SHP77 (cell line): ENCODE measurements at places on chromosomes 4 and X.

- DNase-seq = no peak
Observed at GRCh38 chr4:528835-529234, 29.8 kb downstream of the PIGG start.

- DNase-seq = no peak
Observed at GRCh38 chr4:25795566-25796454, 67.0 kb downstream of the SEL1L3 start.

- no peak for DNase-seq
Observed at GRCh38 chr4:120733054-120733453, 189.5 kb downstream of the PRDM5 start.

DNA sequence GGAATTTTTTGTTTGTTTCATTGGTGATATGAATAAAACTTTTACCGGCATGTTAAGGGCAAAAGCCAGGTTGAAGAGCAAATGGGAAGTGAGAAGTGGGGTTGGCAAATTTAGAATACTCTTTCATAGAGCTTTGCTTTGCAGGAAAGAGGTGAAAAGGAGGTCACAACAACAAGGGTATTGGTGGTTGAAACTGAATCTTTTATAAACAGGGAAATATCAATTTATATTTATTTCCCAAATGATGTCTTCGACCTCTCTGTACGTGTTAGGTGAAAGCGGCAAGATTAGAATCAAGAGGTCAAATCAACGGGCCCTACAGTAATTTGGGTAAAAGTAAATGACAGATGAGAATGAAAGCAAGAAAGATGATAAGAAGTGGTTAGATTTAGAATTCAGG is 3.4 kb downstream of the SMR3A start:
- no peak for DNase-seq

DNA sequence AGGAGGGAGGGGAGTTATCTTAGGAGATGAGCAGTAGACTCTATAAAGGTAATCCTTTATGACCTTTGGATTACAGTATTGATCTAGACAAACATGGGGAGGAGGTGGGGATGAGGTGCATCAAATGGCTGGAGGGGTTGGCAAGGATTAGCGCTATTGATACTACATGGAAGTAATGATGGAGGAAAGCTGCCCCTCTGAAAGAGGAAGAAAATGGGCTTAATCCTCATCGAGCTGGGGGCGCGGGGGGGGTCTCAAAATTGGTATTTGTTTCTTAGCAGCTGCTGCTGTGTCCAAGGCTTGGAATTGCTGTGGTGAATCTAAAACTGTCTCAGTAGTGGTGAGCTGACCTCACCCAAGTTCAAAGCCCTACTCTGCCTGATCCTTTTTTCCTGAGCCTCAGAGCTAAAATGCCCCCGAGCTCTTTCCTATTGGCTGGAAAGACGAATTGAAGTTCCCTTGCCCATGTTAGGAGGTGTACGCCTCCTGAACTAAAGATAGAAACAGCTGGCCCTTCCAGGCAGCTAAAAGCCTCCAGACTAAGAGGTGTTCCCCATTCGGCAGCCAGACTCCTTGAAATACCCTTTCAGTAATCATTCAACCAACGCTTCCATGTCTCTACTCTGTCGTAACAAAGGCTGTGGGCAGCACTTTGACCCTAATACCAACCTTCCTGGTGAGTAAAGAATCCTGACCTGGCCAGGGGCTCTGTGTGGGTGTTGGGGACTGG is at the start of gene ITGB1BP2:
Gene ITGB1BP2, plus strand, starts transcription at position 556 of the 730 bp plus-strand sequence. Its CDS starts 57 bp downstream, at position 613.
- DNase-seq = no peak

DNA sequence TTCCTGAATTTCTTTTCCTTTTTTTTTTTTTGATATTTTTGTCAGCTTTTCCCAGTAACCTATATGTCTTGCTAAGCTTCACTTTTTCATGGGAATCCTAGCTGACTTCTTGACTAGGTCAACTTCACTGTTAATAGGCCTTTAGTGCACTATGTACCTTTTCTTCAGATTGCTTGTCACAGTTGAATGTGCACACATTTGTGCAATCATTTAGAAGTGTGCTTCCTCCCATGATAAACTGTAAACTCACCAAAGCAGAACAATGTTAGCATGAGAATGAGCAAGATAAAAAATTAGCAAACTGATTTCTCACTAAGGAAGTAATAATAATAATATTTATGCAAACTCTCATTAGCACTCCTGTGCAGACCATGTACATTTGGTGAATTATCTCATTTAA is 173.2 kb downstream of the PABPC4L start:
- no peak for DNase-seq

DNA sequence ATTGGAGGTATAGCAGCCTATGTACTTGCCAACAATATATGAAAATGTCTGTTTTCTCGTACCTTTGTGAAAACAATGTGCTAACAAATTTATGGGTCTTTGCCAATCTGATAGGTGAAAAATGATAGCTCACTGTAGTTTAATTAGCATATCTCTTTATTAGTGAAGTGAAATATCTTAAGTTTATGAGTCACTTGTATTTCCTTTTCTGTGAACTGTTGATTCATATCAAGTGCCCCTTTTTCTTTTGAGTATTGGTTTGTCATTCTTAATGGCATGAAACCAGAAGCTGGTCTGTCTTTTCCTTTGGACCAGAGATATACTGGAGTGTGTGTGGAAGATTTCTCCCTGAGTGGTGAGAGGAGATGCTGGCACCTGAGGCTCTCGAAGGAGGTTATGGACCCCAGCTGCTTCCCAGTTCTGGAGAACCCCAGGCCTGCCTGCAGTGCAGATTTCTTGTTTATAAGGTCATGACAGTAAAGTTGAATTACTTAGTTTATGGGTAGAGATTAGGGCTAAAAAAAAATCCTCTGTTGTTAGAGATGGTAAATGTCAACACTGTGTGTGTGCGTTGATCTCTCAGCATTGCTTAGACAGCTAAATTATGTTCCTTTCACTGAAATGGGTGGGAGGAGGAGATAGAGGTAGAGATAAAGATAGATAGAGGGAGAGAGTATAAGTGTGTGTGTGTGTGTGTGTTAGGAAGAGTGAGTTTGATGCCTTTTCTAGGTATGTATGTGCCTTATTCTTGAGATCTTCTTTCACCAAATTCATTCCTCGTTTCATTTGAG is 89.9 kb downstream of the REPS2 start:
- DNase-seq = no peak

DNA sequence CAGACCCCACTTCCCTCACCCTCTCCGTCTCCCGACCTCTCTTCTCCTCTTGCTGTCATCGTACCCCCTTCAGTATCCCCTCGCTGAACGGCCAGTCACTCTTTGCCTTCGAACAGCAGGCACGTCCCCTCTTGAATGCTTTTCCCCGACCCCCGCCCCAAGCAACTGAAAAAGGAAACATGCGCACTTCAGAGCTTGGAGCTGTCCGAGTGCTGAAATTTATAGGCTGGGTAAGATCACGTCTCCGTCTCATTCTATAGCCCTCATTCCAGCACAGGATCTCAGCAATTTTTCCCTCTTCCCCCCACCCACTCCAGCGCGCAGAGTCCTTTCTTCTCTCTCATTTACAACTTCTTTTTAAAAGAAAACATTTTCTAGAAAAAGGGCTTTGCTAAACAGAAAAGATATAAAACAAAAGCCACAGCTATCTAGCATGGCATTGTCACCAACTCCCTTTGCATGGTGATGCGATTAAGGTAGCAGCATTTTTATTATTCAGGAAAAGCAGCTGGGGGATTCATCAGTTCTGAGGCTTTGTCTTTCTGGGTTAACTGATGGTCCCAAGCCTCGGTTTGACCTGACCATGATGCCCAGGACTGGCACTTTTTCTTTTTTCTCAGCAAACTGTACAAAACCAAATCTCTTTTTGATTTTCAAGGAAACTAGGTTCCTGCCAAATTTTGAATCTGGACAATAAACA is at the start of gene GLRA2:
Gene GLRA2, plus strand, starts transcription at position 247 of the 700 bp plus-strand sequence. CDS start 522 bp downstream, outside the sequence.
- no peak for DNase-seq

GRCh38 chrX:47566841-47567240 is 5.8 kb downstream of the ARAF start:
- DNase-seq = no peak

- DNase-seq = no peak
Observed at GRCh38 chr4:182556580-182556979, 313.4 kb downstream of the TENM3 start.

DNA sequence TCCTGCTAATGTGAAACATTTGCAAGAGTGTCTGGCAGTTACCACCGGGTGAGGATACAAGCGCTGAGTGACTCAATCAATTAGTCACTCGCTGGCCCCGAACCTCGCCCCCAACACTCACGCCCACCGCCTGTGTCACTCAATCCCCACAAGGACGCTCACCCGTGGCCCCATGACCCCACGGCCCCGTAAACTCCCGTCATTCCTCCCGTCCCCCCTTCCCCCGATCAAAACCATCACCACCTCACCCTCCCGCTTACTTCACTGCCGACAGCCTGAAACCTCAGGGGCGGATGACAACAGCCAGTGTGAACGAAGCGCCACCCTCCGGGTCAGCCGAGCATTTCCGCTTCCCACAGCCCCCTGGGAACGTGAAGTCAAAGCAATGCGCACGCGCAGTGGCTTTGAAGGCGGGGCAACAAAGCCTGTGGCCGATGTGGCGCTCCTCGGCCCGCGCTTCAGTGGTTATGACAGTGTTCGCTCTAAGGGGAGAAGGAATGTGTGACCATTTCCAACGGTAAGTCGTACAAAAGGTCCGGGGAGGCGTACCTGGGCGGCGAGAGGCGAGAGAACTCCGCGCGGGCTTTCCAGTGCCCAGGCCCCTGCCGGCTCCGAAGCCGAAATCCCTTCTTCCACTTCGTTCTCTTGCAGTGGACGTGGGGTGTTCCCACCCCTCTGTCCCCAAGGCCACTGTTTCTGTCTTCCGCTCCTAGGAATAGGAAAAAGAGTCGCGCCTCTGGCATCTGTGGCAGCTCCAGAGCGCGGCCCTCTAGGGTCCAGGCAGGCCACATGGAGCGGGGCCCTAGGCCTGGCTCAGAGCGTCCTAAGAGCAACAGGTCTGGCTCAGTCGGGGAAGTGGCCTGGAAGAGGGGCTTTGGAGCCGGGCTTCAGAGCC is at the start of gene ZNF674:
Gene ZNF674, minus strand, starts transcription at position 311 of the 895 bp plus-strand sequence. CDS start 3,334 bp downstream, outside the sequence.
- DNase-seq = peak; percentile 76

DNA sequence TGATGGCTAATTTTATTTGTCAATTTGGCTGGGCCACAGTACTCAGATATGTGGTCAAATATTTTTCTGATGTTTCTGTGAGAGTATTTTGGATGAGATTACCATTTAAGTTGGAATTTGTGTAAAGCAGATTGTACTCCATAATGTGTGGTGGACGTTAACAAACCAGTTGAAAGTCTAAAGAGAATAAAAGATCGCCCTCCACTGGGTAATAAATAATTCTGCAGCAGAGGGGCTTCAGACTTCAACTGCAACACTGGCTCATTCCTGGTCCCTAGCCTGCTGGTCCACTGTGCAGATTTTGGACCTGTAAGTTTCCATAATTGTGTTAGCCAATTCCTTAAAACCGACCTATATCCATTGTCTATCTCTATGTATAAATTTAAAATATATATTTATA is 540.3 kb downstream of the PCDH18 start:
- DNase-seq = no peak

DNA sequence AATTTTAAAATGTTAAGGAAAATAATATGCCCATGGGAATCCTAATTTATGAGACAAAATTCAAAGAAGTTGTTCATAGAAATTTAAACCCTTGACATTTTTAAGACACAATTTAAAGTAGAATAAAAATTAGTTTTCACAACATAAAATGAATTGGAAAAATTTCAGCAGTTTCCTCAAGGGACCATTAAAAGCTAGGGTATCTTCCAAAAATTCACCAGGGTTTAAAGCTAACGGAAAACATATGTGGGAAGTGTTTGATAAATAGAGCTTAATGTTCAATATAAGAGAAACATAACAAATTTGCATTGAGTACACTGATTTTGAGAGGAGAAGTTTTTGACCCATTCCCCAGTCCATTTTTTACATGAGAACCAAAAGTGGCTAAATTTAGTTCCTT is 228.9 kb upstream of the TTC29 start:
- DNase-seq = no peak

DNA sequence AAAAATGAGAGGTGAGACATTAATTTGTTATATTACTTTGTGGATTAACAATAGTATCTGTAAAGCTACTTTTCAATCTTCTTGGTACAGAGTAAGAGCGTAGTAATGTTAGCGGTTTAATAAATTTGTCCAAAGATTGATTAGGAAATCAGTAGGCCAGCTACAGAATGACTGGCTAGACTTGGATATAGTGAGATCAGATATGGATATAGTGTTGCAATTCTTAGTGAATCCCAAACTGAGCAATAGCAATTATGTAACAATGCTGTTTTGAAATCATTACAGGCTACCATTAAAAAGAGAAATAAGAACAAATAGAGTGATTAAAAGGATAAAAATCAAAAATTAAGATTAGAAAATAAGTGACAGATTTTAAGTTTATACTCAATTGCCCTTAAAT is 847 bp upstream of the UGT2A2 start:
- no peak for DNase-seq

DNA sequence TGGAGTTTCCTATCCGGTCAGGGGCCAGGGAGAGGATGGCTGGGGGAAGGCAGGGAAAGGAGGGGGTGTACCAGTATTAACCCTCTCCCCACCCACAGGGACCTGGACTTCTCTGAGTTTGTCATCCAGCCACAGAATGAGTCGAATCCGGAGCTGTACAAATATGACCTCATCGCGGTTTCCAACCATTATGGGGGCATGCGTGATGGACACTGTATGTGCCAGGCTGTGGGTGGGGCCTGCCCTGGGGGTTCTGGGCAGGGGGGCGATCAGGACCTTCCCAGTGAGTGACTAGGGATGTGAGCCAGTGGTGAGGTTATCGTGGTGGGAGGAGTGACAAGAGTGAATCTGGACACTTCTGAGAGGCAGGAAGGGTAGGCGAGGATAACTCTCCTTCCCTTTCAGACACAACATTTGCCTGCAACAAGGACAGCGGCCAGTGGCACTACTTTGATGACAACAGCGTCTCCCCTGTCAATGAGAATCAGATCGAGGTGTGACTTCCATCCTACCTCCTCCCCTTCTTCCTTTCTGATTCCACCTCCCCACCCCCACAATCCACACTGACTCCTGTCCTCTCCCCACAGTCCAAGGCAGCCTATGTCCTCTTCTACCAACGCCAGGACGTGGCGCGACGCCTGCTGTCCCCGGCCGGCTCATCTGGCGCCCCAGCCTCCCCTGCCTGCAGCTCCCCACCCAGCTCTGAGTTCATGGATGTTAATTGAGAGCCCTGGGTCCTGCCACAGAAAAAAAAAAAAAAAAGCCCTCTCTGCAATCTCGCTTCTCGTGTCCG is 14.6 kb downstream of the USP11 start:
- DNase-seq = no peak

DNA sequence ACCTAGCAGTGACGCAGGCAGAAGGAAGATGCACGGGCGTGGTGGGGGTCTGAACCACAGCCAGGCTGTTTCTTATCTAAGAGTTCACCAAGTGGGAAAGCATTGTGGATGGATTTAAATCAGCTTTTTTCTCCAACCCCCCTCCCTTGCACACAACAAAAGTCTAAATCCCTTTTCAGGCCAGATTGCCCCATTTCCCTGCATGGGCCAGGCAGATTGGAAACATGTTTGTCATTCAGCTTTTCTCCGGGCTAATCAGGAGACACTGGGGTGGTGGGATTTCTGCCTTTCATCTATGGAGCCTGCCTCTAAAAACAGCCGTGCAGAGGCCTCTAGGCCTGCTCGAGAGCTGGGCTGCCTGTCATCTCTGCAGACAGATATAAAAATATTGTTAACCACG is 166.3 kb upstream of the LEF1 start:
- DNase-seq = no peak

- no peak for DNase-seq
Observed at GRCh38 chr4:23697001-23697528, 192.8 kb downstream of the PPARGC1A start.
